ENCODE measurements at places on chromosomes 12 and 14. TPM values are rescaled to one million over a fixed set of nuclear protein-coding genes. Genes with fewer than 3 reads are reported as not detected.

GRCh38 chr12:89087149-89087825 lies 265.0 kb downstream of the DUSP6 start:
- H3K27ac ChIP-seq, result no peak overlapping the region
- H3K27me3 ChIP-seq, result no peaks in the 10 kb centered on the region
- DNase-seq, result no peak

GRCh38 chr12:20212658-20213555 lies 155.4 kb upstream of the PDE3A start:
- H3K4me1 ChIP-seq, result no peaks in the 10 kb centered on the region
- H3K4me3 ChIP-seq, result no peak overlapping the region
- H3K27ac ChIP-seq, result no peak overlapping the region
- H3K36me3 ChIP-seq, result no peaks in the 10 kb centered on the region
- no peaks in the 10 kb centered on the region for H3K27me3 ChIP-seq

Gene UNG
- total RNA-seq, result 8.7 TPM

DNA sequence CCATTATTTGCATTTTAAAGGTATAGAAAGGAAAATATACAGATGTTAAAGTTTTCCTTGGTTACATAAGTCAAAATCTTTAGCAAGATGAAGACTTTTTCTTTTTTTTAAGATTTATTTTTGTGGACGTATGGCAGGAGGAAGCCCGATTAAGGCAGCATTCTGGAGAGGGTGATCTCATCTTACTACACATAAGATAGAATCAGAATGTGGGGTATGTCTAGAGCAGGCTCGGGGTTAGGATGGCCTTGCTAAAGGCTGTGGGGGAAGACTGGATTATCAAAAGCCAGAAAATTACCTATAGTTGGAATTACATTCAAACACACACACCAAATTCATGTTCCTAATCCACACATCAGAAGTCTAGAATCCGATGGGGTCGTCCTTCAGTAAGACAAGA lies 79.6 kb upstream of the OTOGL start:
- H3K4me1 ChIP-seq, result no peaks in the 10 kb centered on the region
- DNase-seq, result no peak
- H3K27ac ChIP-seq, result no peak overlapping the region
- H3K4me3 ChIP-seq, result no peak overlapping the region
- no peaks in the 10 kb centered on the region for H3K36me3 ChIP-seq

DNA sequence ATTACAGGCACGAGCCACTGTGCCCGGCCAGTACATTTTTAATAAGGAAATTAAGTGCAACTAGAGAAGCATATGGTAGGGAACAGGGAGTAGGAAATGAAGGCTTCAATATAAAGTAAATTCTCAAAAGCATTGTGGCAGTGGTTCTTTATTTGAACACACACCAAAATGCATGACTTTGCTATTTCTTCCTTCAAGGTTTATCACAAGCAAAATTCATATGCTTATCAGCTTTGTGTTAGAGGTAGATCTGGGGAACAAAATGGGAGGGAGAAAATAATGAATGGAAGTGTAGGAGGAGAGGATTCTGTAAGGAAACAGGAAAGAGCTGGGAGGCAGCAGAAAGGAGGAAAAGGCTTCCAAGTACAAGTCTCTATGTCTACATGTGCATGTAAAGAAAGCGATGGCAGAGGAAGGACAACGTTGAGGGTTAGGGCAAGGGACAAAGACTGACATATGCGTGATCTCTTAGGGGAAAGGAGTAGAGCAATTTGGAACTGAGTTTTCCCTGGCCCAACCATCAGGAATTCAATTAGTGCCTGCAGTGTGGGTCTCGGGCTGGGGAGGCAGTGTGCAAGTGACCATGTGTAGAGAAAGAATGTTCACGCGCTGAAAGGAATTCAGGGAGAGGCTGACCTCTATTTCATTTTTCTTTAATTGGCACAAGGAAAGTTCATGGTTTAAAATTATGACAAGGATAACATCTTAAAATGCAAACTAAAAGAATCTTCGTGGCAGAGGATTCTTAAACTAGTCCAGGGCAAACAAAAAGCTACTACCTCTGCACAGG lies 22.9 kb upstream of the RASSF8 start:
- no peaks in the 10 kb centered on the region for H3K27me3 ChIP-seq
- no peak for DNase-seq
- H3K4me1 ChIP-seq, result no peaks in the 10 kb centered on the region
- no peak overlapping the region for H3K4me3 ChIP-seq
- H3K36me3 ChIP-seq, result no peaks in the 10 kb centered on the region
- H3K27ac ChIP-seq, result no peak overlapping the region

DNA sequence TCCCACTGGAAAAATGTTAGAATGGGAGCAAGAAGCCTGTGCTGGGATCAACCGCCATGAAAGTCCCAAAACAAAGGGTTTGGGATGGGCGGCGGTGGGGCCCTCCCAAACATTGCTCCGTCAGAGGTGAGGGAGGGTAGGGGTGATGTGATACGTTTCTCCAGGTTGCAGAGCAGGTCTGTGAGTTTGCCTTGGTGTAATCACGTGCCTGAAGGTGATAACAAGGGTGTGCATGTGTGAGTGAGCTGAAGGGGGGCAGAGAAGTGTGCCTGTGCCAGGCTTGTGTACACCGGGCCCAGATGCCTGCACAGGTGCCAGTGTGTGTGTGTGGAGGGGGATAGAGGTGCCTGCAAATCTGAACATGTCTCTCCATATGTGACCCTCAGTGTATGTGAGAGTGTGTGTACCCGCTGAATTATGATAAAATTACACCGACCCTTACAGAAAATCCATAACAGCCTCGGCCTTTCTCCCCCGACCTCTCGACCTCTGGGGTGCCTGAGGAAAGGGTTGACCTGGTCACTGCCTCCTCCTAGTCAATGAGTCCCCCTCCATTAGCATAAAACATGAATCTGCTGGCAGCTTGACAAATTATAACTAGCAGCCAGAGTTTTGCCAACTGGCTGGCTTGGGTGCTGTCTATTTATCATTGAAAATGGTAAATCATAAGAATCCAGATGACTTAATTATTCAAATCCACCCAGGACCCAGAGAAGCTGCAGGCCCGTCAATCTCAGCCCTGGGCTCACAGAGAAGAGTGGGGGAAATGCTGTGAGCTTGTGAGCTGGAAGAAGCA lies 55.6 kb downstream of the SMUG1 start:
- no peak for DNase-seq
- no peaks in the 10 kb centered on the region for H3K36me3 ChIP-seq
- H3K4me1 ChIP-seq, result no peaks in the 10 kb centered on the region
- H3K27ac ChIP-seq, result no peak overlapping the region
- H3K4me3 ChIP-seq, result no peak overlapping the region

Gene SHMT2
- total RNA-seq, result 39.3 TPM

Gene FLRT2
- not detected for total RNA-seq

Gene RPGRIP1
- total RNA-seq, result 0.85 TPM

DNA sequence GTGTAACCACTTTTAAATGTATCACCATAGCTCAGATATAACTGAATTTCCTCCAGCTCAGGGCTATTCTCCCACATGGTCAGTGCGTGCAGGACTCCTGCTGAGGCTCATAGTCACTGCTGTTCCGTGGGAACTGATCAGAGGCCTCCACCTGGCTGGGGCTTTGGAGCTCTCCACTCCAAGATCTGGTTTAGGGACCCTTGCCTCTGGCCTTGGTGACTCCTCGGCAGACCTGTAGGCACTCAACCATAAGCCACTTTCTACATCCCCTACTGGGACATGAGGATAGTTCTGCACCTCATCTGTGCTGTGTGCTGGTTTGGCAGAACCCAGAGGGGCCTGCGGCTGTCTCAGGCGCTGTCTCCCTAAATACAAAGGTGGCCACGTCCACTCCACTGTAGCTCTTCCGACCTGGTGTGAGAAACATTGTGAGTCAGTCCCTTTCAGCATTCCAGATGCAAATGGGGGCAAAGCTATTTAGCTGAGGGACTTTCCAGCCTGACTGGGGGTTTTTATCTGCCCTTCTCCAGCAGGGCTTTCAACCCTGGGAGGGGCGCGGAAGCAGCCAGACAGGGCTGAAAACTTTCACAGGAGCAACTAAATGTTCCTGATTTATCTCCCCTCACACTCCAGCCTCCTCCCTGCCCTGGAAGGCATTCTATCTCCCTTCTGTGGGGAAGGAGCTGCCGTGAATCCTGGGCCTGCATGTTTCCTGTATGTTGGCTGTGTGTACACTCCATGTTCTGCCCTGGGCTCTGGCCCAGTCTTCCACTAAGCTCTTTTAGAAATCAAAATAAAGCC lies 218.3 kb upstream of the DAAM1 start:
- no peaks in the 10 kb centered on the region for H3K4me1 ChIP-seq
- H3K27me3 ChIP-seq, result no peaks in the 10 kb centered on the region
- no peak overlapping the region for H3K27ac ChIP-seq
- DNase-seq, result no peak
- H3K4me3 ChIP-seq, result no peak overlapping the region

DNA sequence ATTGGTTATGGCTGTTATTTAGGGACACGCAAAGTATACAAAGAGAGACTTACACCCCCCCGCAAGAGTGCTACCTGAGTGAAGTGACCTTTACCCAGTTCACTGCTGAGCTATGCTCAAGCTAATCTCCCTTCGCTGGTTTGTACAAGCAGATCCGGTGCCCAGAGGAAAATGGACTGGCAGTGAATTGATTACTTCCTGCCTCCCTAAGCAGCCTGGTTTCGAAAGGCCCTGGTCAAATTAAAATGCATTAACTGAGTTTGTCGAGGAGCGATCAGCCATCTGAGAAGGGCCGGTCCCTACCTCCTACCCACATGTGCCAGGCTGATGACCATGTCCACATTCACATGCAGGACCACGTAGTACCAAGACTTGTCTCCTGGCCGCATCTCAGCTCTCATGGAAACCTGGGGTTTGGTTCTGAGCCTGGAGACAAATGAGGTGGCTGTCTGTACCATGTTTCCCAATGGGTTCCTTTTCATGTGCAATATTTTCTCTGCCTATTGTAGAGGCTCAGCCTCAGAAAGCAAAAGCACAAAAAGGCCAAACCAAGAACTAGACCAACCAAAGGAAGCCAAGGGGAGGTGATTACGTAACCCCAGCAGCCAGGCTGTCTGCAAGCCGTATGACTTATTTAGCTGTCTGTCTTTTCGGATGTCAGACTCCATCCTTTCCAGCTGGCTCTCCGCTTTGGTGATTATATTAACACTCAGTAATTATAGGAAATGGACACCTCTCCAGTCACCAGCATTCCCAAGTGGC lies 284.7 kb upstream of the PWP1 start:
- H3K36me3 ChIP-seq, result no peaks in the 10 kb centered on the region
- H3K4me1 ChIP-seq, result peaks cover 4% of the 10 kb centered on the region

DNA sequence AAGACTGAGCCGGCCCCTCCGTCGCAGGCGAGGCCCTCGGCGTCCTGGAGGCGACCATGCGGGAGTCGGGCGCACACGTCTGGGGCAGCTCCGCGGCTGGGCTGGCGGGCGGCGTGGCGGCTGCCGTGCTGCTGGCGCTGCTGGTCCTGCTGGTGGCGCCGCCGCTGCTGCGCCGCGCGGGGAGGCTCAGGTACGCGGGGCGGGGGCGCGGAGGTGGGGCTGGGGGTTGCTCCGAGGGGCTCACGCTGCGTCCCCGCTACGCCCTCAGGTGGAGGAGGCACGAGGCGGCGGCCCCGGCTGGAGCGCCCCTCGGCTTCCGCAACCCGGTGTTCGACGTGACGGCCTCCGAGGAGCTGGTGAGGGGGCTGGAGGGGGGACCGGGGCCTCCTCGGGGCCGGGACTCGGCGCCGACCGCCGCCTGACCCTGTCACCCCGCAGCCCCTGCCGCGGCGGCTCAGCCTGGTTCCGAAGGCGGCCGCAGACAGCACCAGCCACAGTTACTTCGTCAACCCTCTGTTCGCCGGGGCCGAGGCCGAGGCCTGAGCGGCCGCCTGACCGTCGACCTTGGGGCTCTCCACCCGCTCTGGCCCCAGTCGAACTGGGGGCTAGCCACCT lies 7.8 kb downstream of the AMN start:
- H3K27me3 ChIP-seq, result peaks cover 24% of the 10 kb centered on the region
- DNase-seq, result peak; percentile 31
- H3K36me3 ChIP-seq, result no peaks in the 10 kb centered on the region

GRCh38 chr12:14157088-14157747 lies 175.8 kb upstream of the GRIN2B start:
- no peak overlapping the region for H3K4me3 ChIP-seq
- H3K36me3 ChIP-seq, result no peaks in the 10 kb centered on the region
- peak overlapping the region; percentile 72 for H3K27ac ChIP-seq
- H3K27me3 ChIP-seq, result no peaks in the 10 kb centered on the region
- H3K4me1 ChIP-seq, result peaks cover 6% of the 10 kb centered on the region

- H3K27ac ChIP-seq, result no peak overlapping the region
- H3K27me3 ChIP-seq, result no peaks in the 10 kb centered on the region
- no peak for DNase-seq
- H3K36me3 ChIP-seq, result no peaks in the 10 kb centered on the region
Measured at GRCh38 chr12:29562110-29562804, 64.8 kb upstream of the OVCH1 start.

DNA sequence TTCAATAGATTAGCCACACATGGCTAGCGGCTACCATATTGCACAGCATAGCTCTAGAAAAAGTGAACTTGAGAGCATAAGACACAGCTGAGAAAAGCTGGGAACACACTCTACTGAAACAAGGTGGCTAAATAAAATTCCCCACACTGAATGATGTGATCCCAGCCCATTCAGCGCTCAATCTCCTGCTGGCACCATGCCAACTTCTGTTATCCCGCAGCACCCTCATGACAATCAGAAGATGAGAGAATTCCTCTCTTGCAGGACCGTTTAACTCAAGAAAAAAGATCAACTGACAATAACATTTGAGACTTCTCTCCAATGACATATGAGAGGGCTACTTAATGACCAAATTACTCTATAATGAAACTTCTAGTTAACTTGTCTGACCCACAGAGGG lies 115.4 kb downstream of the ADAMTS20 start:
- no peaks in the 10 kb centered on the region for H3K36me3 ChIP-seq
- no peaks in the 10 kb centered on the region for H3K27me3 ChIP-seq
- DNase-seq, result no peak
- H3K27ac ChIP-seq, result no peak overlapping the region

- H3K4me1 ChIP-seq, result no peaks in the 10 kb centered on the region
- H3K27me3 ChIP-seq, result no peaks in the 10 kb centered on the region
- H3K36me3 ChIP-seq, result no peaks in the 10 kb centered on the region
- no peak overlapping the region for H3K4me3 ChIP-seq
- no peak overlapping the region for H3K27ac ChIP-seq
Measured at GRCh38 chr14:73472185-73473114, 14.1 kb upstream of the NUMB start.

DNA sequence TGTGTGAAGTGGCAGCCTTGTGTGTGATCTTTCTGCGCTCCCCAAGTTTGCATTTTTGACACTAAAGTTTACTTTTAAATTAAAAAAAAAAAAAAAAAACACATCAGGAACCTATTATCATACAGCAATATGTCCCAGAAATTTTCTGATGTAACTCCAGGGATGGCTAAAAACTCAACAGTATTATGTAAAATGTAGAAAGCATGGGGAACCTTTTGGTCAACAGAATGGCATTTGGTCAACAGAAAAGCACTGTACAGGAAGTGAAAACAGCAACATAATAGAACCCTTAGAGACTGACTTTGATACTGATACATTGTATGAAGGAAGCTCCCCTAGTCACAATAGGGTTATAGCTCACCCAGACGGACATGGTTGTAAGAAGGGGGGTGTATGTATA lies 224.3 kb downstream of the ITPR2 start:
- H3K4me1 ChIP-seq, result no peaks in the 10 kb centered on the region
- H3K36me3 ChIP-seq, result no peaks in the 10 kb centered on the region
- H3K27ac ChIP-seq, result no peak overlapping the region
- no peaks in the 10 kb centered on the region for H3K27me3 ChIP-seq
- no peak overlapping the region for H3K4me3 ChIP-seq

Gene MYO1A
- not detected for total RNA-seq

GRCh38 chr14:50941151-50941550 lies 3.1 kb downstream of the PYGL start:
- H3K4me3 ChIP-seq, result no peak overlapping the region
- no peak for DNase-seq
- H3K4me1 ChIP-seq, result peaks cover 18% of the 10 kb centered on the region
- peaks cover 16% of the 10 kb centered on the region for H3K27me3 ChIP-seq
- H3K36me3 ChIP-seq, result no peaks in the 10 kb centered on the region
- no peak overlapping the region for H3K27ac ChIP-seq
